ENCODE measurements at places on chromosomes 7 and 10.

GRCh38 chr10:123640016-123640535 is 26.1 kb upstream of the GPR26 start:
- peak; percentile 31 for DNase-seq

GRCh38 chr10:90798482-90798881 is 59.4 kb downstream of the HTR7 start:
- no peak for DNase-seq

- no peak for DNase-seq
These were observed 473.7 kb downstream of the SUGCT start for GRCh38 chr7:40608321-40609075.

- no peak for DNase-seq
These were observed 5.1 kb upstream of the ELFN1 start for GRCh38 chr7:1664711-1665548.

- DNase-seq, result no peak
These were observed 133.0 kb upstream of the KLF14 start for GRCh38 chr7:130867039-130867438.

DNA sequence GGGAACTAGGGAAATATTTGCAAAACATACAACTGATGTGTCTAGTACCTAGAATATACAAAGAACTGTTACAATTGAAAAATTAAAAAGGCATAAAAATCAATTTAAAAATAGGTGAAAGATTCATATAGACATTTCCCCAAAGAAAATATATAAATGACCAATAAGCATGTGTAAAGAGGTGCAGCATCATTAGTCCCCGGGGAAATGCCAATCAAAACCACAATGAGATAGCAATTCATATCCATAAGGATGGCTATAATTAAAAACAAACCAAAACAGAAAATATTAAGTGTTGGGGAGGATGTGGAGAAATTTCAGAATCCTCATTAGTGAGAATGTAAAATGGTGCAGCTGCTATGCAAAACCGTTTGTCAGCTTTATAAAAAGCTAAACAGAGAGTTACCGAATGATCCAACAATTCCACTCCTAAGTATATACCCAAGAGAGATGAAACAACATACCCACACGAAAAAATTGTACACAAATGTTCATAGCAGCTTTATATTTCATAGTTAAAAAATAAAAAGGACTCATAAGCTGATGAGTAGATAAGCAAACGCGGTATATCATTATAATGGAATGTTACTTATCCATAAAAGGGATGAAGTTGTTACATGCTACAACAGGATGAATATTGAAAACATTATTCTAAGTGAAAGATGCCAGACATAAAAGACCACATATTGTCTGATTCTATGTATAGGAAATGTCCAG is 210.1 kb upstream of the INHBA start:
- no peak for DNase-seq

- DNase-seq, result no peak
These were observed 8.5 kb upstream of the UNCX start for GRCh38 chr7:1224086-1224716.

GRCh38 chr10:11773761-11774441 is 31.7 kb downstream of the ECHDC3 start:
- DNase-seq, result no peak

DNA sequence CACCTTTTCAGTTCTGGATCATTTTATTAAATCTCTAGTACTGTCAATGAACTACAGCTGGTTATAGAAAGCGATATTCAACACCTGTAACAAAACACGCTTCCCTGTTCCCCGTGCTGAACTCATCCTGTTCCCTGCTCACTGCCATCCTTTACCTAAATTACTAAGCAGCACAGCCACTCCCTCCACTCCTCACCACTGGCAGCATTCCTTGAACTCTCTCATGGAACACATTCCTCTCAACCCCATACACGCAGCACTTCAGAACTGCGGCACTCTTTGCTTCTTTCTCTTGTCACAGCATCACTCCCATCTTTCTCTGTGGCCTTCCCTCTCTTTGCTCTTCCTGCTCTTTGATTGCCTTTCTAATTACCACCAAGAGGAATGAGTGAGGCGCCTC is 27.4 kb downstream of the RELN start:
- DNase-seq, result no peak

- DNase-seq, result no peak
These were observed 5.7 kb upstream of the LMOD2 start for GRCh38 chr7:123649964-123650363.

GRCh38 chr7:26398427-26398755 is 106.7 kb downstream of the SNX10 start:
- no peak for DNase-seq

DNA sequence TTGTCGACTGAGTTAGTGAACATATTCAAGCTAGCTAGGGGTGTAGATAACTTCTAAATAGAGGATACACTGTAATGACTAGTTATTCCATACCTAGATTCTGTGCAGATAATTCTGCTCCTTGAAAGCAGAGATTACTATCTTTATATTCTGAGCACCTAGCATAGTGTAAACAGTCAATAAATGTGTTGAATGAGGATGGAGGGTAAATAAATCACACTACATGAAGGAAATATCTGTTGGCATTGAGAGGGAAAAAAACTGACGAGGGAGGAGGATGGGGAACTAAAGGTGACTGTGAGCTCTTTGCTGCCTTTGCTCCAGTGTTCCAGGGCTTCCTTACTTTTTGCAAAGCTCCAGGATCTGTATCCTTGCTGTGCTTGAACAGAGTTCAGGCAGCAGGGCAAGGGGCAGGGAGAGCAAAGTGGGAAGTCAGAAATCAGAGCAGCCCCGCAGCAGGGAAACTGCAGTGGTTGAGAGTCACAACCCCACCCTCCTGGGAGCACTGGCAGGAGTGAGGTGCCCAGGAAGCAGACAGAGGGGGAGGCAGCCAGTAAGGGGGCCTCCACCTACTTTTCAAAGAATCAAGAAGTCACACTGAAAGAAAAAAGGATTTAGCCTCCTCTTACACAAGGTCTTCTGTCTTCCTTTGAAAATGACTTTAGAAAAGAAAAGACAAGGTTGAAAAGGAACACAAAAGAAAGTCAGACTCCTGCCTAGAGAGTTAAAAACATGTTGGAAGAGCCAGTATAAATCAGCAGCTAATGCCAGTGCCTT is 71.8 kb upstream of the LRRN3 start:
- DNase-seq, result no peak

GRCh38 chr7:143379611-143380259 is 1.4 kb upstream of the ZYX start:
- DNase-seq, result no peak

GRCh38 chr7:94577357-94577756 is 67.7 kb downstream of the CASD1 start:
- no peak for DNase-seq

DNA sequence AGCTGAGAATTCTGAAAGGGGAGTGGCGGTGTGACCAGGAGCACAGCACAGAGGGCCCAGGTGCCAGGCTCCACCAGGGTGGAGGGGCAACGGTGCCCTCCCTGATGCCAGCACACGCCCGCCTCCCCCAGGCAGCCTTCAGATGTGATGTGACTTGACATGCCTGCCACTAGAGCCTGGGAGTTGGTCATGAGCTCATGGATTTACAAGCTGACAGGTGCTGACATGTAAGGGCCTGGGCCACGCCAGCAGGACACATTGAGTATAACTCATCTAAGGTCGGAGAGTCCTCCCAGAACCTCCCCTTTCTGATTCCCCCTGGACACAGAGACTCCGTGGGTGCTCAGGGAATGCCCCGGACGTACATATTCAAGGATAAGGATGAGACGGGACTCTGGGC is 74.2 kb downstream of the LSM5 start:
- no peak for DNase-seq

DNA sequence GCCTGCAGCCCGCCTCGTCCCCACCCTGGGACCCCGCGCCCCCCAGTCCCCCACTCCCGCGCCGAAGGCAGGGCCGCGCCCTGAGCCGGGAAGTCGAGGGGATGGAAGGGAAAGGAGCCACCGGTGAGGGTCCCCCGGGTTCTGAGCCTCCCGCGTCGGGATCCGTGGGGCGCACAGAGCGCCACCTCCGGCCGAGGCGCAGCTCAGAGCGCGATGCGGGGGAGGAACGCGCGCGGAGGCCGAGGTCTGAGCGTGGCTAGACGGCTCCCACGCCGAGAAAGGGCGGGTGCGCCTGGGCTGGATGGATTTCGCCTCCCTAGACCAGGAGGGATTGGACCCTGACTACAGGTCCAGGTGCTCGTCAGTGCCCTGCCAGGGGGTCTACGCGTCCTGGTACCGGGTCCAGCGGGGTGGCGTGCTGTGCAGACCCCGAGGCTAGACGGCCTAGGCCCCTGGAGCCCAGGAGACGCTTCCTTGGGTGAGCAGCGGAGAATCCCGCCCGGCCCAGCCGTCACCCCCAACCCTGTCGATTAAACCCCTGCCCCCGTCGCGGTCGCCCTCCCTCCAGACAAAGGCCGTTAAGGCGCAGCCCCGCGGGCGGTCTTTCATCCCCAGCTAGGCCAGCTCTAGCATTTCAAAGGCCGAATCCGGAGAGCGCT is 986 bp upstream of the PDGFA start:
- DNase-seq, result no peak

DNA sequence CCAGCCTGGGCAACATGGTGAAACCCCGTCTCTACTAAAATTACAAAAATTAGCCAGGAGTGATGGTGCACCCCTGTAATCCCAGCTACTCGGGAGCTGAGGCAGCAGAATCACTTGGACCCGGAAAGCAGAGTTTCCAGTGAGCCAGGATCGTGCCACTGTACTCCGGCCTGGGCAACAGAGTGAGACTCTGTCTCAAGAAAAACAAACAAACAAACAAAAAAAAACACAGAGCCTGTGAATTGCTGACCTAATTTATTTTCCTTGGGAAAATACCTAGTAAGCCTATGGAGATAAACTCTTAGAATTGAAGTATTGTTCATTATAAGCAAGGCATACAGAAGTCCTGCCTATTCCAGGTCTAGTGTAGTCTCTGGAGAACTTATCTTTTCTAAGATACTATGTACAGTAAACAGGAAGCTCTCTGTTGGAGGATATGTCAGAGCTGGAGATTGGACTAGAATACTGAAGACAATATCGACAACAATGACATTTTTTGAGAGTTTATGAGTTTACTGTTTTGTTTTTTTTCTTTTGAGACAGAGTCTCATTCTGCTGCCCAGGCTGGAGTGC is 14.9 kb downstream of the GTF2I start:
- DNase-seq, result no peak

DNA sequence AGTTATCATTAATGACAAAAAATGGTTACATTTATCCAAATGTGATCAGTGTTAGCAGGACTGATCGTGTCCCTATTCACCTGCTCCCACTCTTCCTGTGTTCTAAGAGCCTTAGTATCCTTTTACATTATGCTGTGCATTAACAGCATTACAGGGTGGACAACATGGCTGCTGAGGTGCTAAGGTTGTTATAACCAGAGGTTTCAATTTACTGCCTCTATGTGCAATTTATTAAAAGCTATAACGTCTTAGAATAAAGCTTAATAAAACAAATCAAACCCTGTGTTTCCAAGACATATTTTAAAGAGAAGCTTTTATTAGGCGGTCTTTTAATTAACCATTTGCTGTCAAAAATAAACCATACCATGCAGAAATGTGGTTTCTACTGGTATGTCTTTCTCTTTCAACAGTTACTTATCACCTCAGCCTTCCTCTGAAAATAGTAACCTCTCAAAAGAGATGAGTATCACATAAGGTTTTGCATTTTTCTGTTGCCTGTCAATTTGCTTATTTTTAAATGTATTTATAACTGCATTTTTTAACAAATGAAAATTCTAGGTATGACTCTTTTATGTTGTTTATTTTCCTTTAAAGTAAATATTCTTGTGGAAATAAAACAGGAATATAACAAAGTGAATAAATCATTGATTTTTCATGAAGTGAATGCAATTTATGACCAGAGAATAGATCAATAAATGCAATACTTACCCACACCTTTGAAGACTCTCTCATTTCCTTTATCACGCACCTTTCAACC is 849.8 kb upstream of the SORCS1 start:
- no peak for DNase-seq

DNA sequence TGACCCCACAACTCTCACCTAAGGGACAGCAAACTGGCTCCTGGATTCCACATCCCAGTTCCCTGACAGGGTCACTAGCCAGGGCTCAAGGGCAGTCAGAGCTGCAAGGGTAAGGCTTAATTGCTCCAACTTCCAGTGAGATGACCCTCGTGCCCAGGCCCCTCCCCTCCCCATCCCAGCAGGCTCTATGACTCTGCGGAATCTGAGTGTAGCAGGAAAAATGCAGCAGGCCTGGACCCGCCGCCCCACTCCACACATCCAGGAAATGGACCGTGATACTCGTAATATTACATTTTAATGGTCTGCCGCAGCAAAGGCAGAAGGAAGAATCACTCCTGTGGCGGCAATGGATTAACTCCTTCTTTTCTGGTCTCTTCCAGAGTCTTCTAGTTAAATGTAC is 91.7 kb upstream of the CHST15 start:
- DNase-seq, result no peak

- no peak for DNase-seq
These were observed 128.9 kb downstream of the CELF2 start for GRCh38 chr10:11146402-11147171.

- no peak for DNase-seq
These were observed 1.2 kb downstream of the ZNF33B start for GRCh38 chr10:42637142-42637541.

GRCh38 chr10:4132216-4132556 is 347.2 kb upstream of the KLF6 start:
- no peak for DNase-seq
